ENCODE measurements at places on chromosomes 3 and 15.

GRCh38 chr15:25250906-25251622 lies 187.8 kb downstream of the UBE3A start:
- no peak for DNase-seq

- DNase-seq, result no peak
These were observed 51.3 kb upstream of the FSTL1 start for GRCh38 chr3:120502116-120502515.

DNA sequence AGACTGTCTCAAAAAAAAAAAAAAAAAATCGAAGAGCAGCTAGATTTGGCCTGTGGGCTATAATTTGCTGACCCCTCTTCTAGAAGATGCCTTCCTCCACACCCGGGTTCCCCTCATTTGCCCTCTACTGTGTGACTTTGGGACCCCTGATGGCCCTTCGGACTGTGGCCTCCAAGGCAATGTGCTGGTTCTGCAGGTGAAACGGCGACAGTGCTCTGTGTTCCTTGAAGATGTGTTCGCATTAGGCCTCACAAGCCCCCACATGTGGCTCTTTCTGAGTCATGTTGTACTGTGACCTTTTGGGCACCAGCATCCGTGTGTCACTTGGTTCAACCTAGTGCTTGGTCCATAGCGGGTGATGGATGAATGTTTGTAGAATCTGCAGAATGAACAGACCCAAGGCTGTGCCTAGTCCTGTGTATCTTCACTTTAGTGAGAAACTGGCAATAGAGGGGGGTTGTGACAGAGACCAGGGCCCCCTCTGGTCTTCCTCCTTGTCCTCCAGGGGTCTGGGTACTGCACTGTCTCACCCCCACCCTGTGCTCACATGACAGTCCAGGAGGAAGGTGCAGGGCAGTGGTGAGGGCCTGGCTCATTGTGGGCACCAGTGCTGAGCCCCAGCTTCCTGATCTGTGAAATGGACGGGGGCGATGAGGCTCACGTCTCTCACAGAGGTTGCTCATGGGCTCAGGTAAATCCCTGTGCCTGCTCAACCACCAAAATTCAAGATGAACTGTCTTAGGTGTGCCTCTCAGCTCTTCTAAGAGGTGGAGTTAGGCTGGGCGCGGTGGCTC lies 22.7 kb downstream of the GOLGA6L2 start:
- no peak for DNase-seq

DNA sequence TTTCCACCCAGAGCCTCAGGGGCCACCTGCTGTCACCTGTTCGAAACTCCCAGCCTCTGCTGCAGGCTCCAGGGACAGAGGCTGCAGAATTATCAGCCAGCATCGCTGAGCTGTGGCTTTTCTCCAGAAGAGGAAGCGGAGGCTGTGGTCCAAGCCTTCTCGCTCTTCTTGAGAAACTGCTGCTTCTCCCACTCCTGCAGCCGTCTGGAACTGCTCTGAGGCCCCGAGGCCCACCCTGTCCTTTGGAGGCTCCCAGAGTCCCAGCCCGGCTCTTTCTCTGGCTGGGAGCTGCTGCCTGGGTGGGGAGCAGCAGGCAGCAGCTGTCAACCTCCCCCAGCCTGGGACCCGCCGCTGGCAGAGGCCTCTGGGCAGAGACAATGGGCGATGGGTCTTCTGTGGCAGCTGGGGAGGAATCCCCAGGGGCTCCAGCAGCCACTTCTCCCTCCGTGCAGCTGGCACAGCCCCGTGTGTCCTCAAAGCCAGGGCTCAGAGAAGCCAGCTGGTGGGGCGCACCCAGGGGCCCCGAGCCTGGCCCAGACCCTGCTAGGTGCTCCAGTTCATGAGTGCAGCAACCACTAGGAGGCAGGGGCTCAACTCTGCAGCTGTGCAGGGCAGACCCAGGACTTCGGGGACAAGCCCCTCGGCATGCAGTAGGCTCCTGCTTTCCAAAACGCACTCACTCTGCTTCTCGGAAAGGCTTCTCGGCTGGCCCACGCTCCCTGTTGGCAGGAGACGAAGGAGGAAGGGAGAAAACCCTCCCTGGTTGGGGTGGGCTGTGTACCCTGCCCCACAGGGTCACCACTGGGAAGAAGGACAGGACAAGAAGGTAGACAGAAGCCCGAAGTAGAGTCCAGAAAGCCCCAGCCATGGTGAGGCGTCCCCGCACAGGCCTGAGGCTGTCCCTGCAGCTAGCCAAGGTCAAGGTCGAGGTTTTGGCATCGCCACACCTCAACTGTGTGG lies 49.9 kb upstream of the FURIN start:
- DNase-seq, result peak; percentile 68

DNA sequence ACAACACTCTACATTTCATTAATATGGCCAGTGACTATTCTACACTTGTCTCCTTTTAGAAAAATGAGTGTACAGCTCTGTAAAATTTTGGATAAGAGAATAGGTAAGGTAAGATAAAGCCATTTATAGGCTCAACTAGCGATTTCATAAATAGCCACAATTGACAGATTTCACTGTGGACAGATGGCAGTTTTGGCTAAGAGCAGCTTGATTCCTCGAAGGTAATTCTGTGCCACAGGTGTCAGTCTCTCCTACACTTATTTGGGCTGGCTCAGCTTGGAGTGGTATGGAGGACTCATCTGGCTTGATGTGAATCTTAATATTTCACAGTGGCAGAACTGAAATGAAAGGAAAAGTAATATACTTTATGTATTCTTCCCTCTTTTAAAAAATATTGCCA lies 536.7 kb upstream of the TBL1XR1 start:
- DNase-seq, result no peak
